ENCODE measurements at places on chromosomes 16 and 17. TPM values are rescaled to one million over a fixed set of nuclear protein-coding genes. Genes with fewer than 3 reads are reported as not detected.

MEFV gene
- 1.5 TPM for total RNA-seq

KRTAP4-6 gene
- not detected for total RNA-seq

KRTAP9-8 gene
- not detected for total RNA-seq

KRT14 gene
- total RNA-seq = 1,546 TPM

CCDC154 gene
- total RNA-seq = not detected

HS3ST3A1 gene
- 8.6 TPM for total RNA-seq

TBC1D3I gene
- 1.7 TPM for total RNA-seq

KRTAP4-5 gene
- not detected for total RNA-seq

Measured in vagina (tissue), 2 donors.